ENCODE measurements at places on chromosomes 6 and 20.

DNA sequence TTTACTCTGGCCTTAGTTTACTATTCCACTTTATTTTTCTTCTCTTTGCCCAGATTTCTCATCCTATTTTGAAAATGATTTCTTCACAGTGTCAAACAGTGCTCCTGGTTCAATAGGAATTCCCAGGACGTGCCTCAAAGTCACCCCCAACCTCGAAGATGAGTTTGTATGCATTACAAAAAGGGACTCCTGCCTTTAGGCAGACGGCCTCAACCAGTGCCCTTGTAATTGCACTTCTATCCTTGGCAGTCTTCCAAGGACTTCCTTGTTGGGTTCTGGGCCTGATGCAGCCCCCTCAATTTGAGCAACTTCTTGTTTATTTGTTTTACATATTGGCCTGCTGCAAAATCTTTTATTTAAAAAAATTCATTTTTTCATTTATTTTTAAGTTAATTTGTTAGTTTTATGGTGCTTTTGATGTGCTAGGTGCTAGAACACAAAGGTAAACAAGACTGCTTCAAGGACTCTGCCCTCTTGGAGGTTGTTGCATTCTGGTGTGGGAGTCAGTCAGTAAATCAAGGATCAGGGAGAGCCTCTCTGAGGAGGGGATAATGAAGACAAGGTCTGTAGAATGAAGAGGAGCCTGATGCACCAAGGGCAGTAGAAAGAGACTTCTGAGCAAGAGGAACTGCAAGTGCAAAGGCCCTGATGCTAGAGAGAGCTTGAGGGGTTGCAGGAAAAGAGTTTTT is 181.5 kb upstream of the LAMP5 start:
- no peak for DNase-seq

- DNase-seq: no peak
Observed at GRCh38 chr6:48141975-48142374, 31.0 kb upstream of the PTCHD4 start.

GRCh38 chr20:61407561-61407960 is 155.5 kb downstream of the CDH4 start:
- no peak for DNase-seq

DNA sequence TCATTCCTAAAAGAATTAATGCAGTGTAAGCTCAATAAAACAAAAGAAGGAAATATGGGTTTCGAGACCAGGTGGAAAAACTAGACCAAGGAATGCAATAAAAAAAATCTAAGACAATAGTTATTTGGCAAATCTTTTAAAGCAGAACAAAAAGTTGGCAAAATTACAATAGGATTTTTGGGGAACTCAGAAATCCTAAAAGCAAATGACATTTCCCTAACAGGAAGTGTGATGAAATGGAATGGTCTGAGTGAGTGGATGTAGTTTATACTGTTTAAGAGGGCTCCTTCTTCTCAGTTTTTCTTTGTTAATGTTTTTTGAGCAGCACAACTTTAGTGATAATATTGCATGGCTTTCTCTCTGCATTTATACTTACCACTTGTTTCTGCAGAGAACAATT is 190.0 kb downstream of the PLCB4 start:
- DNase-seq: no peak

DNA sequence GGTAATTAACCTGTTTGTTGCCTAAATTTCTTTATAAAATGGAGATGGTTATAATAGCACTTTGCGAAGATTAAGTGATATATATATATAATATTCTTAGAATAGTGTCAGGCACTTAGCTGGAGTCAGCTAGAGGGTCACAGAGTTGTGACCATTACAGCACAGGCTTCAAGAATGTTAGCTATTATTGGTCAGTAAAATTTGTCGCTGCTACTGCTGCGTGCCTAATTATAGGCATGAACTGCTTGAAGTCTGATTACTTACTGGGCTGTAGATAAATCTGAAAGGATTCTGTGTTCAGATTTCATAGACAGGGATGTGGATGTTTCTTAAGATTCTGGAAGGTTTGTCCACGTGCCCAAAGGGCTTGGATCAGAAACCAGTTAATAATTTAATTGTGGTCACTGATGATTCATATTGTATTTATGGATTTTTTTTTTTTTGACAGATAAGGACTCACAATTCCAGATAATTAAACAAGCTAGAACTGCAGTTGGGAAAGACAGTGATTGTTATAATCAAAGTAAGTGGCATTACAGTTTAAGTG is 4.7 kb downstream of the SNRNP48 start:
- DNase-seq: no peak

- no peak for DNase-seq
Observed at GRCh38 chr6:98532004-98532403, 302.4 kb upstream of the POU3F2 start.

- no peak for DNase-seq
Observed at GRCh38 chr6:57283911-57284455, 33.4 kb upstream of the PRIM2 start.

- DNase-seq: no peak
Observed at GRCh38 chr6:81739230-81740195, 13.0 kb downstream of the TENT5A start.

- peak; percentile 97 for DNase-seq
Observed at GRCh38 chr20:40689100-40689942, at the start of gene MAFB. MAFB (minus strand) TSS chr20:40689236; CDS start chr20:40688850, 386 bp downstream.
